ENCODE measurements at places on chromosomes 6 and 20.

GRCh38 chr6:160853946-160854345 is 137.6 kb upstream of the MAP3K4 start:
- no peak for DNase-seq

DNA sequence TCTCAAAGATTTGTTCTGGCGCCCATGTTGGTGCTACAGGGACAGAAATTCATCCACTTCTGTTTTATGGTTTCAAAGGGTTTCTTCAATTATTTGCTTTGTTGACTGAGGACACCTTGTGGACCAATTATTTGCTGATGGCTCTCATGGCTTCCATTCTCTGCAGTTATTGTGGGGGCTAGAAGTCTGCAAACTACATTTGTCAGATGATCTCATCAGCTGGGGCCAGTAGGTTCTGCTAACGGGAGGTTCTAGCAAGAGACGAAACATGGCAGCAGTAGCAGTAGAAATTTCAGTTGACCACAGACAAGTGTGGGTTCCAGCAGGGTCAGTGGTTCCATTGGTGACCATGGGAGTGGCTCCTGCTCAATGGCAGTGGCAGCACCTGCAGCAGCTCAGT is 72.8 kb upstream of the BLCAP start:
- DNase-seq: peak; percentile 0

DNA sequence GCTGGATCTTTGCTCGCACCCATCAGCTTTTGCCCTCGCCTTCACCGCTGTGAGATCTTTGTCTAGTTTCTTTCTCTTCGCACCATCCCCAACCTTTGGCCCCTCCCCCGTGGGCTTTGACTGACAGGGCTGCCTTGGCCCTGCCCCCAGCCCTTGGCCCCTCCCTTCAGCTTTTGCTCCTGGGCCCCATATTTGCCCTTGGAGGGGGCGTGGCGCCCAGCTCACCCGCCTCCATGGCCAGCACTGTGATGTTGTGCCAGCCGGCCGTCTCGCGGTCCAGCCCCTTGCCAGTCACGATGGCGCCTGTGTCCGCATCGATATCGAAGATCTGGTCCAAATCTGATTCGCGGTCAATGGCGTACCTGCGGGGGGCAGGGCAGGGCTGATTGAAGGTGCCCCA is 81.1 kb downstream of the CD40 start:
- DNase-seq: no peak

DNA sequence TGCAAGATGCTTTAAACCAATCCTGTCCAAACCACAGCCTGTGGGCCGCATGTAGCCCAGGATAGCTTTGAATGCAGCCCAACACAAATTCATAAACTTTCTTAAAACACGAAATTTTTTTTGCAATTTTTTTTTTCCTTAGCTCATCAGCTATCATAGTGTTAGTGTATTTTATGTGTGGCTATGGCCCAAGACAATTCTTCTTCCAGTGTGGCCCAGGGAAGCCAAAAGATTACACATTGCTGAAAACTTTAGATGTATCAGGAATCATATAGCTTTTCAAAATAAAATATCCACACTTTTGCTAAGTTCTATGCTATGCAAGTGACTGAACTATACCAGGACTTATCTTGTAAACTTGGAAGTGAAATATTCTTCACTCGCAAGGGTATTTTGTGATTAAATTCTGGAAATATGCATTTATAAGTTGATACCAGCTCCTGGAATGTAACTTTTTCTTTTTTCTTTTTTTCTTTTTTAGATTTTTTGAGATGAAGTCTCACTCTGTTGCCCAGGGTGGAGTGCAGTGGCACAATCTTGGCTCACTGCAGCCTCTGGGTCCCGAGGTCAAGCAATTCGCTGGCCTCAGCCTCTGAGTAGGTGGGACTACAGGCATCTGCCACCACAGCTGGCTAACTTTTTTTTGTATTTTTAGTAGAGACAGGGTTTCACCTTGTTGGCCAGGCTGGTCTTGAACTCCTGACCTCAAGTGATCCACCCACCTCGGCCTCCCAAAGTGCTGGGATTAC is 49.8 kb downstream of the MTHFD1L start:
- DNase-seq: no peak
